ENCODE measurements at places on chromosomes 7 and 10.

DNA sequence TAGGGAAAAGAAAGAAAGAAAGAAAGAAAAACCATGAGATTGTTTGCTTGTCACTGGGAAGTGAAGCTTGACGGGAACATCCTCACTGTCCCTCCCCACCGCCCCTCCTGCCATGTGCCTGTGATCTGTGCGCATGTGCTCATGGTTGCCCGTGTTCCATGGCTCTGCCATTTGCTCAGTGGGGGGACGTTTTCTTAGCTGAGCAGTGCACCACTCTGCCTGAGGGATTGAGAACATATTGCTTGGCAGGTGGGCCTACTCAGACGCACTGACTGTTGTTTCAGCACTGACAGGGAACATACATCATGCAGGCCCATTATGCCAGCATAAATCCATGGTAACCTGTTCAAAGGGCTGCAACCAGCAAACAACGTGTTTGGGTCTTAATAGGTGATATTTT, 747.9 kb upstream of the GALNT17 start:
- DNase-seq: peak; percentile 19

- no peak for DNase-seq
These were observed 182.6 kb upstream of the TMEM106B start for GRCh38 chr7:12028508-12028907.

GRCh38 chr10:96305019-96305418, 785 bp downstream of the DNTT start:
- DNase-seq: no peak

- DNase-seq: no peak
These were observed 345.6 kb downstream of the GPAM start for GRCh38 chr10:111837985-111838384.

GRCh38 chr7:102284399-102284798, 2.3 kb upstream of the SH2B2 start:
- DNase-seq: no peak

GRCh38 chr10:99234791-99235657, 628 bp downstream of the HPSE2 start:
- DNase-seq: no peak

DNA sequence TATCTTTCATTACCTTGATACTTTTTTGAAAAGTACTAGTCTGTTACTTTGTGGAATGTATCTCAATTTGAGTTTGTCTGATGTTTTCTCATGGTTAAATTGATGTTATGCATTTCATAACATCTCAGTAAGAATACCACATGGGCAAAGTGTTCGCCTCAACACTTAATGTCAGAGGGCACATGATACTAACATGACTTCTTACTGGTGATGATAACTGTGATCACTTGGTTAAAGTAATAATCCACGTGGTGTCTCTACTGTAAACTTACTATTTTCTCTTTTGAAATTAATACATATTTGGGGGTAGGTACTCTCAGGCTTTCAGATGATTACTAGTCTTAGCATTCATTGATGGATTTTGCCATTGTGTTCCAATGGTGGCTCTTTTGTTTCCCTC, 2.2 kb downstream of the SDHAF3 start:
- DNase-seq: no peak

DNA sequence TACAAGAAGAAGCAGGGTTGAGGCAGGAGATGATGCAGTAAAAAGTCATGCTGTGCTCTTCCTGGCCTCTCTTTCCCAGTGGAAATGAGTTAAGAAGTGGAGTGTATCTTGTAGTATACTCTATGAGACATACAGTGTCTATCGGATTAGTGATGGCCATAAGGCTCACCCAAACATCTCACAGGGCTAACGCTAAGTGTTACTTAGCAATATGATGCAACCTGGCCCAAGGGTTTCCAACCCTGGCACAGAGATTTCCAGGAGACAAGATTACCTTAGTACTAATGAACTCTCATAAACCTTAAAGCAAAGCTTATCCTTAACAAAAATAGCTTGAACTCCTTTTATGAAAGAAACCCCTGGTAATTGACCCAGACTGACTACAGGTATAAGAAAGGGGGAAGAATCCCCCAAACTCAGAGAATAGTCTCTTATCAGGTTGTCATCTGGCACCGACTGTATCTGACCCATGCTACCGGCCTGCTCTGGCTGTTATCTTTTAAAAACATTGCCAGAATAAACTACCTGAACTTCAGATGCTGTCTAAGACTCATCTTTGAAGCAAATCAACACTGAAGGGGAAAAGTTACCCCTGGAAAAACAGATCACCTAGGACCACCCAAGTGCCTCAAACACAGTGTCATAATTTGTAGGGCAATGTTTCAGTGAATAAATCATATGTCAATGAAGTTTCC, 1002.0 kb downstream of the REEP3 start:
- no peak for DNase-seq

GRCh38 chr7:1323178-1324027, 90.7 kb downstream of the UNCX start:
- peak; percentile 30 for DNase-seq

DNA sequence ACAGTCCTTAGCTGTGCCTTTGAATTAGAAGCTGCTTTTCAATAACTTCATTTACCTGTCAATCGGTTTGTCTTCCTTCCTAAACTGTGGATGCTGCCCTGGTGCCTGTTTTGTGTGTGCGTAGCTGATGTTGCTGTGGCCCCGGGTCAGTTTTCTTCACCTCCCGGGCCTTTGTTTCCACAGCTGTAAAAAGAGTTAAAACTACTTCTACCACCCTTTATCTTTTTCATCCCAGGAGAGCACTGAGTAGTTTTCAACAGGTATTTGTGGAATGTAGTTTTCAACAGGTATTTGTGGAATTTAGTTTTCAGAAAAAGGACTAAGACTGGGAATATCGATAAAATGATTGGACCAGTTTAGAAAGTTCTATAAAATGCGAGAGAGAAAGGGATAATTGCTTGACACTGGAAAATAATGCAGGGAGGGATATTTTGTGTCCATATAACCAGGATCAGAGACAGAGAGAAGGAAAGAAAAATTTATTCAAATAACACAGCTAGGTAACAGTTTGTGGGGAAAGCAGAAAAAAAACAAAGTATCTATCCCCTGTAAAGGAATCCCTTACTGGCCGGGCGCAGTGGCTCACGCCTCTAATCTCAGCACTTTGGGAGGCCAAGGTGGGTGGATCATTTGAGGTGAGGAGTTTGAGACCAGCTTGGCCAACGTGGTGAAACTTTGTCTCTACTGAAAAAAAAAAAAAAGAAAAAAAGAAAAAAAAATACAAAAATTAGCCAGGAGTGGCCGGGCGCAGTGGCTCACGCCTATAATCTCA, 15.9 kb upstream of the IGF2BP3 start:
- DNase-seq: no peak

DNA sequence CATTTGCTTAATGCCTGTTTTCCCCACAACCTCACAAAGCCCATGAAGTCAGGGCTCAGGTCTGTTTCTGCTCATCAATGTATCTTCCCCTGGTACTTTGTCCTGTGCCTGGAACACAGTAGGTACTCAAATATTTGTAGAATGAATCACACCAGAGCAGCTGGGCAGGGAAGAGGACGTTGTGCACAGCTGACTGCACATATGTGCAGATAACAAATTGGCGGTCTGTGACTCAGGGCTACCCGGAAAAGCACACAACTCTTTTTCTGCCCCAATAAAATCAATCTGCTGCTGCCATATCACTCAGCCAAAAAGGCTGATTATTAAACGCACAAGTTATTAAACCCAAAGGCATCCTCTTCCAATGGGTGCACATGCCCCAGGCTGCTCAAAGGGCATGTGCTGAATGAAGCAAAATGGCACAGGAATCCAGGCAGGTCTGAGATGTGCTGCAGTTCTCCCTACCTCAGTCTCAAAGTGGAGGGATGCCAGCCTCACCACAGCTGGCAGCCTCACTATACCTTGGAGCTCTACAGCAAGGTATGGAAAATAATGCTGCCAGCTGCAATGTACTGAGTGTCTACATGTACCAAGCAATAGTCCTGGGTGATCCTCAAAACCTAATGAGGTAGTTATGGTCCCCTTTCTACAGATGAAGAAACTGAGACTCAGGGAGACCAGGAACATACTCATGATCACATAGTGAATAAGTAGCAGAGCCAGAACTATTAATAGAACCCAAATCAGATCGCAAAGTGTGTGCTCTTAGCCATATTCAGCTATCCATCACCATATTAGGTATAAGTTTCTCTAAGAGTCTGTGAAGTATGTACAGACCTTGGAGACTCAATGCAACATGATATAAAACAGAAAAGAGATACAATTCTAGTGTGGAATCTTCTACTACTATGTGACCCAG, 43.4 kb downstream of the SORBS1 start:
- DNase-seq: no peak

DNA sequence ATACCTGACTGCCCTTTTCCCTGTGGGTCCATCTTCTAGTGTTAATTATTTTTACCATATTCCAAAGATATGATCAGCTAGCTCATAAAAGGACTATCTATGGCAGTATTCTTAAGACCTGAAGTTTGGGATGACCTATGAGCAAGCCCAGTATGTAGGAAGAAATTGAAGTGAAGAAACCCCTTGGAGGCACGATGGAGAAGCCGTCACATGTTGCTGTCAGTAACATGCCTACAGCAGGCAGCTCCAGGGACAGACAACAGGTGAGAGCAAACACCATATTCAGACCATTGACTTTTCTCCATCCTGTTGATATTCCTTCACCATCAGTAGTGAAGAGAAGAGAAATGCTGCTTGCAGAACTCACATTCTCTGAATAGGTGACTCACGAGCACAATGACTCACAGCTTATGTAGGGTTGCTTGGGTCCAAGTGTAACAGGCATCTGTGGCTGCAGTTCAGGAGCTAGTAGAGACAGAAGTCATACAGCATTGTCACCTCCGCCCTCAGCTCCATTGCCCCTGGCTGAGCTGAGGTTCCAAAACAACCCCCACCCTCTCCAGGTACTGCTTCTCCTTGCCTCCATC, 8.4 kb upstream of the LYZL2 start:
- no peak for DNase-seq

GRCh38 chr7:150737265-150738055, at the start of gene GIMAP5:
GIMAP5 (plus strand) TSS chr7:150737418; CDS start chr7:150740885, 3,467 bp downstream.
- DNase-seq: no peak

- no peak for DNase-seq
These were observed 135.9 kb upstream of the POT1 start for GRCh38 chr7:125065546-125065945.

DNA sequence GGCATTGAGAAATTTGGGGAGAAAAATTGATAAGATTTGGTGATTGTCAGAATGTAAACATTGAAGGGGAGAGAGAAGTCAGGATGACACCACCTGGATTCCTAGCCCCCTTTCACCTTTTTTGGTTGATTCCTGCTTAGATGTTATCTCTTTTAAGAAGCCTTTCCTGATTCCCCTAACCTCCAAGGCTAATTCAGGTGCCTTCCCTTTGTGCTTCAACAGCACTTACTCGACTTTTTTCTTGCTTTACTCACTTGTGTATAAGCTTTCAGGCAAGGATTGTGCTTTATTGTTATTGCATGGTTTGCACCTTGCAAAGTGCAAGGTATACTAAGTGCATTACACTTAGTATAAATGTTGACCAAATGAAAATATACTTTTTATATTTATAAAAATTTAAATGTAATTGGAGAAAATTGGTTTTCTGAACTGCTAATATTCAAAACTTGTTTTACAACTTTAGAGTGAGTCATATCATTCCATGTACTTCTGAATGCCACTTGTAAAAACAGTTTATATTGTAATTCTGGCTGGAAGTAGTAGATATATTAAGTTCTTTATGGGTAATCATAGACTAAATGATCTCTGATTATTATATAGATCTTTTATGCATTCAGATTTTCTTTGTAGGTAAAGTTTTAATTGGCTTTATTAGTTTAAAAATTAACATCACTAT, 13.2 kb downstream of the SHOC2 start:
- no peak for DNase-seq

- DNase-seq: no peak
These were observed 1.8 kb downstream of the SEPTIN7 start for GRCh38 chr7:35802649-35803048.

DNA sequence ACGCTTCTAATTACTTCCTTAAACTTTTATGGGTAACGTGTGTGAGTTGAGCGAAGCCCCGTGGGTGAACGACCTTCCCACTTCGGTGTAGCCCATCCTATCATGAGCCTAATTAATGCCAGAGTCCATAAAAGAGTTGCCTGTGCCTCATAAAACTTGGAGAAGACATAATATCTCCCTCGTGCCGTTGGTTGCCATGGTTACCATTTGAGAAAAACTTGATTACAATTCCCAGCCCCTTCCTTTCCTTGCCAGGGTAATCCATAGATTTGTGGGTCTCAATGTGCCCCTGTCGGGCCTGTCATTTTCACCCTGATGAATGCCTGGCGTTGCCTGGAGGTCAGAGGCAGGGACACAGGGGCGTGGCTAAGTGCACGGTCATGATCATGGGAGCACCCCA, 127.1 kb downstream of the GLRX3 start:
- DNase-seq: no peak

- DNase-seq: no peak
These were observed 4.2 kb upstream of the LIPA start for GRCh38 chr10:89255793-89256192.
